ENCODE measurements at places on chromosomes 3 and 15. TPM values are rescaled to one million over a fixed set of nuclear protein-coding genes. Genes with fewer than 3 reads are reported as not detected.

GRCh38 chr3:133799794-133800585 is 5.6 kb upstream of the SRPRB start:
- no peak overlapping the region for H3K27ac ChIP-seq
- H3K36me3 ChIP-seq, result no peaks in the 10 kb centered on the region
- H3K4me3 ChIP-seq, result no peak overlapping the region
- H3K27me3 ChIP-seq, result no peaks in the 10 kb centered on the region
- H3K4me1 ChIP-seq, result no peaks in the 10 kb centered on the region

DNA sequence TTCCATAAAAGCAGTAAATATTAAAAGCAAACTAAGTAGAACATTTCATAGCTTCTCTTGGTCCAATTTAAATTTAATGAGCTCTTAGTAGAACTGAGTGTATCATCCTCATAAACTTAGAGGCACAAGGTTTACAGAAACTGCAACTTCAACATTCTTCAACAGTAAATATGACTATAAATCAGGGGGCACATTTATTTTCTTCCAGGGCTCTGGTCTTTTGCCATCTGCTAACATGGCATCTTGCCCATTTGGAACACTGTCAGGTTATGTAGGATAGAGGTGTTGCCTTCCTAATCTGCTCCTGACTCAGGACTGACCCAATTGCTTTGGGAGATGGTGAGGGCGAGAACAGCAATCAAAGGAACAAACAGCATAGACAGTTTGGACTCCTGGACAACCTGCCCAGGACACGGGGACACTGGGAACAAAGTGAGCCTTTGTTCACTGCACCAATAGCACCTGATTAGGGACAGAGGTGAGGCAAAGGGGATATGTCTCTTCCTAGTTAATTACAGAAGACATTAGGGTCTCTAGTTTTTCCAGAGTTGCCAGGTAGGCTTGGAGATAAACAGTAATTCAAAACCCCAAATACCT is 610.2 kb upstream of the ROBO2 start:
- no peak overlapping the region for H3K4me3 ChIP-seq
- H3K4me1 ChIP-seq, result no peaks in the 10 kb centered on the region
- no peaks in the 10 kb centered on the region for H3K27me3 ChIP-seq

GRCh38 chr3:120678331-120678947 is 3.6 kb downstream of the HGD start:
- H3K4me3 ChIP-seq, result no peak overlapping the region
- H3K4me1 ChIP-seq, result no peaks in the 10 kb centered on the region
- H3K27ac ChIP-seq, result no peak overlapping the region
- no peaks in the 10 kb centered on the region for H3K27me3 ChIP-seq
- no peak for DNase-seq

DNA sequence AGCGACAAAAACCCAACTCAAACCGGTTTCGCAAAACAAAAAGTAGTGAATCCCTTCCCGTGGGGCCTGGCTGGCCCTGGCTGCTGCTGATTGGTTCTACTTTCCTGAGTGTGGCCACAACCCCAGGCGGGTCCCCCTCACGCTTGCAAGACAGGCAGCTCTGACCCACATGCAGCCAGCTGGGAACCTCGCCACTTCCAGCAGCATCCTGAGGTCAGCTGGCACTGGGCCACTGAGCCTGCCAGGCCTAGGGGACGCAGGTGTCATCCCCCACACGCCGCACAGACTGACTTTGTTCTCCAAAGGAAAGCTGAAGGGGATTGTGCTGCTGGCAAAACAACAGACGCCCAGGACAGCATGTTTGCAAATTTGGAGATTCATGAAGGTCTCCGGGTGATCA is 111.1 kb downstream of the TPRA1 start:
- no peak overlapping the region for H3K27ac ChIP-seq
- no peak overlapping the region for H3K4me3 ChIP-seq
- H3K27me3 ChIP-seq, result peaks cover 5% of the 10 kb centered on the region
- H3K36me3 ChIP-seq, result no peaks in the 10 kb centered on the region
- no peak for DNase-seq

TICRR gene
- 20.5 TPM for total RNA-seq

CFAP44 gene
- 0.74 TPM for total RNA-seq

Measured in Panc1 (cell line).